ENCODE measurements at places on chromosomes 1 and 21.

- DNase-seq, result peak; percentile 43
Measured at GRCh38 chr1:247332215-247332622, 552 bp upstream of the ZNF496 start.

DNA sequence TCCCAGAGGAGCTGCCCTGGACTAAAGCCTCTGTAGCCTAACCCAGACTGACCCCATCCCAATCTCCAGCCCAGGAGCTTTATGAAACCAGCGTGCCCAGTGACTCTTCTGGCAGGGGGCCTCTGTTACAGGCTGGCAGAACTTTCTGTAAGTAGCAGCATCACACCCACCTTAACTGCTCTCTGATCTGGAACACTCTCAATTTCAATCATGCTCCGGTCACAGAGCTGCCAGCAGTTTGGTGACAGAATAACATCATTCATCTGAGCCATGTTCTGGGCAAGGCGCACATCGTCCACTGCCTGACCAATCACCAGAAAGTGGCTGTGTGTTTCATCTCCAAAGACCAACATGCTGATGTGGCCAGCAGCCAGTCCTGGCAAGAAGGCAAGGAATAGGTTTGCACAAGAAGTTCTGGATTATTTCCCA is 14.7 kb downstream of the ADCY10 start:
- no peak for DNase-seq

DNA sequence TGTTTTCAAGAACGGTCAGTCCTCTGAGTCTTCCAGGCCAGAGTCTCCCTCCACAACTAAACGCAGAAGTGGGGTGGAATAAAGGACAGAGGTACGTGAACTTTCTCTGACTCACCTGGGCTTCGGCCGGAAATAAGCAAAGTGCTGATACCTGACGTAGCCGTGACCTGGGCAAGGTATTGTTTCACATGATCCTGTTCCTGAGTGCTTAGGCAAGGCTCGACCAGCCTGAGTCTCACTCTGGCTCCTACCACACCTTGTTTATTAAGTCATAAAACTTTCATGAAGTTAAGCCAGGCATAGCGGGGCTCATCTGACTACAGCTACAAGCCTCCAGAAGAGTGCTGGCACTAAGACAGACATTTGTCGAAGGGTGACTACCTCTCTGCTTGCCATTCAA is 327.5 kb downstream of the SETD4 start:
- no peak for DNase-seq

- DNase-seq, result no peak
Measured at GRCh38 chr21:46253610-46254124, 25.1 kb upstream of the LSS start.

DNA sequence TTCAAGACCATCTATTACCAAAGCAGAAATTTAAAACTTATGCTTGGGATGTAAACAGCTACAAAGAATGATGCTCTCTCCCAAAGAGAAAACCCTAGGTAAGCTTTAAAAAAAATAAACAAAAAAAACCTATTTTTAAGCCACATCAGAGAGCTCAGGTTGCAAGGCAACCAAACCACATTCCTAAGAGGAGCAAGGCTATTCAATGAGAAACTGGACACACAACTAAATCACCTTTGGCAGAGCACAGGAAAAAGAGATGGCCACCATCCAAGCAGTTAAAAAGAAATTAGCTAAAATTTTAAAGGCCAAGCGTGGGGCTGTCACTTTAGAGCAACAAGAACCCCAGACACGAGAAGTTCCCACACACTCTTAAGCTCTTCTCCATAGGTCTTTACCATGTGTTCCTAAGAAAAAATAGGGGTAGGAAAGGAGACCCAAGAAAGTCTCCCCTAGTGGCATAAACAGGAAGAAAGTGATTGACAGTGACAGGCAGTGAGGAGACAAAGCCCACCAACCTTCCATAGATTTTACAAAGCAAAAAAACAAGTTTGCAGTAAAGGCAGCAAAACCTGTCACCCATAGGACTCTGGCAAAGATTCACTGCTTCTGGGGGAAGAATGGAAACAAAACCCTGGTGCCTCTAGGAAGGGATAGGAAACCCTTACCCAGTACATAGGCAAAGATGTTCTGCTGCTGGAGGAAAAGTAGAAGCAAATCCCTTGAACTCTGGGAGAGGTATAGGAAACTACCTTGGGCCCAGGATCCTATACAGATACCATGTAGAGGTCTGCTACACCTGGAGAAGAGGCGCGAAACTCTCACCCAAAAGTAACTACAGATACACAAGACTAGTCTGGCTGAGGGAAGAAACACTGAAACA is 68.5 kb downstream of the FOXJ3 start:
- peak; percentile 44 for DNase-seq

GRCh38 chr1:228646717-228647522 is 88.4 kb upstream of the RHOU start:
- DNase-seq, result peak; percentile 59

Measured in ELF-1 (cell line).